Activated CD4-positive, alpha-beta T cell treated with anti-CD3 and anti-CD28 coated beads, Interleukin-2, amount 10 ng/mL, durations not matched to agents 7 days and 5 days (primary cell): ENCODE measurements at places on chromosomes 12 and 14. TPM values are rescaled to one million over a fixed set of nuclear protein-coding genes. Genes with fewer than 3 reads are reported as not detected.

Gene KRT85
- total RNA-seq: not detected

Gene MMP19
- total RNA-seq: not detected

GRCh38 chr12:92544322-92544721, 158.5 kb upstream of the PLEKHG7 start:
- H3K27me3 ChIP-seq: no peaks in the 10 kb centered on the region
- peaks cover 41% of the 10 kb centered on the region for H3K36me3 ChIP-seq
- DNase-seq: no peak
- H3K27ac ChIP-seq: no peak overlapping the region
- H3K4me1 ChIP-seq: peaks cover 41% of the 10 kb centered on the region
- no peak overlapping the region for H3K4me3 ChIP-seq

- H3K4me1 ChIP-seq: no peaks in the 10 kb centered on the region
- DNase-seq: no peak
- peaks cover 2% of the 10 kb centered on the region for H3K36me3 ChIP-seq
- H3K4me3 ChIP-seq: no peak overlapping the region
- no peaks in the 10 kb centered on the region for H3K27me3 ChIP-seq
Measured at GRCh38 chr12:124381456-124382296, 86.8 kb downstream of the RFLNA start.

Gene APOF
- not detected for total RNA-seq

Gene ADCY4
- total RNA-seq: 4.1 TPM

DNA sequence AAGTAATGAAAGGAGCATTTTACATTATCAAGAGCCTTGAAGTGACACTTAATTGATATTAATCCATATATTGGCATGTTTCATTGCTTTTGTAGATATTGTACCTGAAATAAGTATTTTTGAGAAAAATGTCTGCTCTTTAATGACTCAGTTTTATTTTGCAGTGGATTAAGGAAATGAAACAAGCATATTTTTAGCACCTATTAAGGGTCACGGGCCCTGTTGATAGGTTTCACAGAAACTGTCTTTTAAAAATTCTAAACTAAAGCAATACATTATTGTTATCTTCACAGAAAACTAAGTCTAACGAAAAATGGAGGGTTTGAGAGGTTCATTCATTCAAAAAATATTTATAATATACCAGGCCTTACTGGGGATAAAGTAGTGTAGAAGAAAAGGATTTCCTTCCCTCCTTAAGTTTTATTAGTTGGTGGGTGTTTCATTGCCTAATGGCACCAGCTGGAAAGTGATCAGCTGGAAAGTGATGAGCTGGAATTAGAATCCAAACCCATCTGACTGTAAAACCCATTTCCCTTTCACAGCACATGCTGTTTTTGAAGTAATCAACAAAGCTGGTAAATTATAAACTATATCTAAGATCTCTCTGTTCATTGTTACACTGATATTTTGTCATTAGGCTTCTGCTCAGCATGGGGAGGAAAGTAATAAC, 54.2 kb downstream of the PTPRQ start:
- H3K27me3 ChIP-seq: no peaks in the 10 kb centered on the region
- no peak for DNase-seq
- H3K36me3 ChIP-seq: no peaks in the 10 kb centered on the region
- no peak overlapping the region for H3K27ac ChIP-seq

GRCh38 chr14:60095781-60096450, 4.2 kb downstream of the PCNX4 start:
- peaks cover 41% of the 10 kb centered on the region for H3K36me3 ChIP-seq
- H3K4me3 ChIP-seq: no peak overlapping the region
- H3K4me1 ChIP-seq: peaks cover 41% of the 10 kb centered on the region
- no peaks in the 10 kb centered on the region for H3K27me3 ChIP-seq
- H3K27ac ChIP-seq: peak overlapping the region; percentile 38
- no peak for DNase-seq

Gene SDSL
- total RNA-seq: 4.5 TPM

DNA sequence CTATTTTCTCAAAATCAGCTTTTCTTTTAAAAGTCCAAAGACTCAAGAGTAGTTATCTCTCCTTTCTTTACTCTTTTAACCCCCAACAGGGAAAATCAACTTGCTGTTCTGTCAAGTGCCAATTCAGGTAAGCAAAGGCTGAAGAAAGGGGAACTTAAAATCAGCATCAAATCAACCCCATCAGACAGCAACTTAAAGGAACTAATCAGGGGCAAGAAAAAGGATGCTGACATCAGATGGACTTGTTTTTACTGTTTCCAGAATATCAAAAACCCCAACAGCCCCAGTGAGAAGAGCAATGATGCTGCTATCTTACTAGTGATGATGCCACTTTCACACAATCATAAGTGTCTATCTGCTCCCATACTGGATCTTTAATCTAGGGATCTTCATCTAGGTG, 3.4 kb downstream of the BAZ2A start:
- H3K36me3 ChIP-seq: peaks cover 33% of the 10 kb centered on the region
- H3K4me1 ChIP-seq: peaks cover 56% of the 10 kb centered on the region
- H3K27ac ChIP-seq: no peak overlapping the region
- no peak overlapping the region for H3K4me3 ChIP-seq

- peaks cover 4% of the 10 kb centered on the region for H3K36me3 ChIP-seq
- no peak for DNase-seq
- no peaks in the 10 kb centered on the region for H3K4me1 ChIP-seq
Measured at GRCh38 chr14:68888883-68889282, 90.2 kb downstream of the ACTN1 start.

Gene KCNA5
- not detected for total RNA-seq

Gene SAMD15
- 0.10 TPM for total RNA-seq

Gene GLIPR1L1
- total RNA-seq: not detected

- H3K27me3 ChIP-seq: no peaks in the 10 kb centered on the region
- H3K36me3 ChIP-seq: peaks cover 2% of the 10 kb centered on the region
- peak overlapping the region; percentile 81 for H3K27ac ChIP-seq
- peaks cover 36% of the 10 kb centered on the region for H3K4me1 ChIP-seq
Measured at GRCh38 chr12:130838284-130838950, 633 bp downstream of the STX2 start.

- no peaks in the 10 kb centered on the region for H3K27me3 ChIP-seq
- peaks cover 4% of the 10 kb centered on the region for H3K4me1 ChIP-seq
- no peak for DNase-seq
- no peak overlapping the region for H3K27ac ChIP-seq
- H3K36me3 ChIP-seq: peaks cover 11% of the 10 kb centered on the region
Measured at GRCh38 chr12:117028254-117028653, 71.0 kb downstream of the TESC start.

Gene CREBL2
- total RNA-seq: 21.2 TPM

Gene TM9SF1
- total RNA-seq: 28.6 TPM

DNA sequence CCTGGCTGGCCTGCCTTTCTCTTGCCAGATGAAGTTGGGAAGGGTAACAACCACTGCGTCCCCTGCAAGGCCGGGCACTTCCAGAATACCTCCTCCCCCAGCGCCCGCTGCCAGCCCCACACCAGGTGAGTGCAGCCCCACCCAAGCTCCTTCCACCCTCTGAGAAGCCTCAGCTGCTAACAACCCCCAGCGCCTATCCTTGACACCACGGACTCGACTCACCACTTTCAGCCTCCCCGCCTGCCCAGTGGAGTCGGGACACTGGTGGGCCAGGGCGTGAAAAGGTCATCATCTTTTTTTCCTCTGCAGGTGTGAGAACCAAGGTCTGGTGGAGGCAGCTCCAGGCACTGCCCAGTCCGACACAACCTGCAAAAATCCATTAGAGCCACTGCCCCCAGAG, 2.1 kb downstream of the LTBR start:
- no peaks in the 10 kb centered on the region for H3K4me1 ChIP-seq
- no peak overlapping the region for H3K27ac ChIP-seq
- no peak overlapping the region for H3K4me3 ChIP-seq
- H3K27me3 ChIP-seq: peaks cover 32% of the 10 kb centered on the region

GRCh38 chr14:36852981-36853691, 191.5 kb downstream of the PAX9 start:
- H3K36me3 ChIP-seq: no peaks in the 10 kb centered on the region
- no peak for DNase-seq
- H3K4me1 ChIP-seq: no peaks in the 10 kb centered on the region
- no peaks in the 10 kb centered on the region for H3K27me3 ChIP-seq
- no peak overlapping the region for H3K4me3 ChIP-seq

DNA sequence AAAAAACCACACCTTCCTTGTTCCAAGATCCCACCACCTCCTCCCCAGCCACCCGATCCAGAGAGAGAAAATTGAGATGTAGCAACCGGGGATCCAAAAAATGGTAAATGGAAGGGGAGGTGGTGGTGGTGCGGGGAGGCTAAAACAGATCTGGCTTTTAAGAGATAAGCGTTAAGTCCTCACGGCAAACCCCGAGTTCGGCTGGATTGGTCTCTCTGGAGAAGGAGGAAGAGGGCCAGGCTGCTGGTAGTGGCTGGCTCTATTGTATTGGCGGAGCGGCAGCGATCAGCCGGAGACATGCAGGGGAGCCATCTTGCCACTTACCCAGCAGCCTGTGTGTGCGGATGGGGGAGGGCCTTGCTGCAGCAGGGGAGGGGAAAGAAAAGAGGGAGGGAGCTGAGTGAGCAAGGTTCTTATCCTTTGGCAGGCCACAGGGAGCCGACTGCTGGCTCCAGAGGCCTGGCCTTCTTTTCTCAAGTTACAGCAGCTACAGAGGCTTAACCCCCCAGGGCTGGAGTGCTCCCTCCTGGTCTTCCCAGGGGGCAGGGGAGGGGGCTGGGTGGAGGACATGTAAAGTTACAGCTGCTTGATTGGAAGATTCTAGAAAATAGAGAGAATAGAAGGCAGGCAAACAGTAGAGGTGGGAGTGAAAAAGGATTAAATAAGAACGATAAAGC, 14.1 kb upstream of the CDH24 start:
- peak overlapping the region; percentile 87 for H3K4me3 ChIP-seq
- peaks cover 32% of the 10 kb centered on the region for H3K4me1 ChIP-seq
- no peaks in the 10 kb centered on the region for H3K27me3 ChIP-seq

DNA sequence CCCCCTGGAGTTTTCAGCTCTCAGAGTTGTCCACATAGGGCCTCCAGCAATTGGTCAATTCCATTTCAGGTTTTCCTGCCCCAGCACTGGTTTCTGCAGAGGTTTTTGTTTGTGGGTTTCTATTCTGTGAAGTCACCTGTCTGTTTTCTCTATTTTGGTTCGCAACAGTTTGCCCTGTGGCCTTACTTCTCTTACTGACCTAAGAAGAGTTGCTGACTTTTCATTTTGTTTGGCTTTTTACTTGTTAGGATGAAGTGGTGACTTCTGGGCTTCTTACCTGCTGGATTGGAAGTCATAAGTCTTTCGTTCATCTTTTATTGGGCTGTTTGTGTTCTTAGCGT, 196.4 kb upstream of the PARP11 start:
- no peak overlapping the region for H3K27ac ChIP-seq
- H3K27me3 ChIP-seq: peaks cover 3% of the 10 kb centered on the region
- H3K36me3 ChIP-seq: no peaks in the 10 kb centered on the region
- no peak overlapping the region for H3K4me3 ChIP-seq
- H3K4me1 ChIP-seq: peaks cover 7% of the 10 kb centered on the region

Gene STAC3
- total RNA-seq: 5.1 TPM

- no peaks in the 10 kb centered on the region for H3K4me1 ChIP-seq
- no peak for DNase-seq
- H3K4me3 ChIP-seq: no peak overlapping the region
- H3K36me3 ChIP-seq: no peaks in the 10 kb centered on the region
- peaks cover 2% of the 10 kb centered on the region for H3K27me3 ChIP-seq
Measured at GRCh38 chr14:32925439-32925838, 13.2 kb upstream of the NPAS3 start.

DNA sequence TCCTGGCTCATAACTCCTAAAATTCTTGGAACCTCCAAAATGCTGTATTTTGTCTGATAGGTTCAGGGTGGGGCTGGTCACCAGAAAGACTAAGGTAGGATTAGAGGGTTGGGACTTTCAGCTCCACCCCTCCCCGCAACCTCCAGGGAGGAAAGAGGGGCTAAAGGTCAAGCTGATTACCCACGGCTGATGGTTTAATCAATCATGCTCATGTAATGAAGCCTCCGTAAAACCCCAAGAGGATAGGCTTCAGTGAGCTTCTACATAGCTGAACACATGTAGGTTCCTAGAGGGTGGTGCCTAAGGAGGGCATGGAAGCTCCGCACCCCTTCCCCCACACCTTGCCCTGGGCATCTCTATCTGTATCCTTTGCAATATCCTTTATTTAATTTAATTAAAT, 60.0 kb downstream of the DGLUCY start:
- no peaks in the 10 kb centered on the region for H3K27me3 ChIP-seq
- no peak overlapping the region for H3K27ac ChIP-seq
- H3K36me3 ChIP-seq: peaks cover 47% of the 10 kb centered on the region
- H3K4me1 ChIP-seq: peaks cover 24% of the 10 kb centered on the region

- peaks cover 7% of the 10 kb centered on the region for H3K27me3 ChIP-seq
- no peaks in the 10 kb centered on the region for H3K36me3 ChIP-seq
- H3K4me3 ChIP-seq: no peak overlapping the region
- H3K27ac ChIP-seq: no peak overlapping the region
- no peak for DNase-seq
- H3K4me1 ChIP-seq: no peaks in the 10 kb centered on the region
Measured at GRCh38 chr12:84919271-84919670, 6.7 kb upstream of the SLC6A15 start.

GRCh38 chr12:84421103-84421502, 491.5 kb downstream of the SLC6A15 start:
- H3K27me3 ChIP-seq: no peaks in the 10 kb centered on the region
- H3K27ac ChIP-seq: no peak overlapping the region
- H3K36me3 ChIP-seq: no peaks in the 10 kb centered on the region

DNA sequence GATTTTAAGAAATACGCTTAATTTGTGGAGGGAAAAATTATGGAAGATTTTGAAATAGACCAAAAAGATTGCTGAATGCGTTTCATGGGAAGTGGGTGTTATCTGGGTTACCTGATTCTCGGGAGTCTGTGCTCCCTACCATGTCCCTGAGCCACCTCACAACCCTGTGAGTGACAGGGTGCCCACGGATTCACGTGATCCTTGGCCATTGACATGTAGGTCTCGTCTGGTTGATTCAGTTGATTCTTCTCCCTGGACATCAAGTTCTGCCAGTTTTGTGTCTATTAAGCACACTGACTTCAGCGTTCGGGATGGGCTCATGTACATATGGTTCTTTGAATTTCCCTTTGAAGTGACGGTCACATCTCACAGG, 101.4 kb downstream of the ADGRD1 start:
- no peaks in the 10 kb centered on the region for H3K36me3 ChIP-seq
- H3K27ac ChIP-seq: no peak overlapping the region
- no peak overlapping the region for H3K4me3 ChIP-seq
- DNase-seq: no peak
- peaks cover 14% of the 10 kb centered on the region for H3K27me3 ChIP-seq

GRCh38 chr14:50524060-50524459, 8.3 kb downstream of the MAP4K5 start:
- H3K27me3 ChIP-seq: no peaks in the 10 kb centered on the region
- DNase-seq: no peak
- H3K4me1 ChIP-seq: peaks cover 51% of the 10 kb centered on the region

Gene CCDC38
- not detected for total RNA-seq

DNA sequence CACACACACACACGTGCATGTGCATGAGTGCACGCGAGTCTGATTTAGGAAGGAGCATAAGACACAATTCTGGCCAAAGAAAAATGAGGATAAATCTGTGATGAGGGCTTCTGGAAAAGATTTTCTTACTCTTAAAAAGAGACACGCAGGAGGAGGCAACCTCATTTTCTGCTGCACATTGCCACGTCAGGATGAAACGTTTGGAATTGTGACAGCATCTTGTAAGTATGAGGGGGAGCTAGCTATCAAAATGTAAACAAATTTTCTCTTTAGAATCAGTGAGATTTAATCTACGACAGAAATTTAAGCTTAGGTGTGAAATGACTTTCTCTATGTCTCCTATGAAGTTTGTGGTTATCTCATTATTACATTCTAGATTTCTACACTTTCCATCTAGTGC, 31.1 kb upstream of the NUBPL start:
- H3K27me3 ChIP-seq: peaks cover 1% of the 10 kb centered on the region
- no peak for DNase-seq
- H3K36me3 ChIP-seq: no peaks in the 10 kb centered on the region
- no peak overlapping the region for H3K27ac ChIP-seq
- H3K4me3 ChIP-seq: no peak overlapping the region

GRCh38 chr14:60649875-60650372, 647 bp upstream of the SIX1 start:
- H3K36me3 ChIP-seq: peaks cover 8% of the 10 kb centered on the region
- H3K4me1 ChIP-seq: peaks cover 47% of the 10 kb centered on the region
